ENCODE measurements at places on chromosomes 12 and 14.

DNA sequence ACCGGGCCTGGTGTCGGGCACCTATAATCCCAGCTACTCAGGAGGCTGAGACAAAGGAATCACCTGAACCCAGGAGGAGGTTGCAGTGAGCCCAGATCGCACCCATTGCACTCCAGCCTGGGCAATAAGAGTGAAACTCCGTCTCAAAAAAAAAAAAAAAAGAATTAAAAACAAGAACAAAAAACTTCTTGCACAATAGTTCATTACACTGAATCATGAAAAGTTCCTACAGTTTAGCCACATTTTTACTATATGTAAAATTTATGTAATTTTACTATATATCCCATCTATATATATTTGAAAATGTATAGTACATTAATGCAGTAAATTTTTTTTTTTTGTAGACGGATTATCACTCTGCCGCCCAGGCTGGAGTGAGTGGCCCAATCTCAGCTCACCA, 4.6 kb downstream of the ATP5F1B start:
- no peak for DNase-seq

DNA sequence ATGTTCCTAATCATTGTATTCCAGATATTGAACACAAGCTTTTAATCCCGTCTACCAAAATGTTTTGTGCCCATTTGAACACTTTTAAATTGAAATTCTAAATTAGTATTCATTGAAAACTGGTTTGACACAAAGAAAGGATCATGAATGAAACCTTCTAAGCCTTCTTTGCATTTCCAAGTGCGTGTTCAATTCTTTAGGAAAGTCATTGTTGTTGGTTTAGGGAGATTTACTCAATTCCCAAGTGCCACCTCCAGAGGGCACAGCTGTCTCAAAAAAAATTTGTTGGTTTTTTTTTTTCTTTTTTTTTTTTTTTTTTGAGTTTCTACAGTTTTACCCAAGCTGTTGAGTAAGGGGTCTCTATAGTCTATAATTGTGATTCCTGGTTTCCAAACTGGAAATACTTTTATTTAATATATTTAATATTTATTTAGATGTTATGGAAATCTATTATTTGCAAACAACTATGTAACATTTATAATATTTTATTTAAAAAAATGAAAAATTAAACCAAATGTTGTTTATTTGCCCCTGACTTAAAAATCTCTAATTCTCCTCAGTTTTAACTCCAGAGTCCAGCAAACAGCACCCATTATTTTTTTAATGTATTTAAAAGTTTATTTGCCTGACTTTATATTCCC, 79.9 kb downstream of the NEDD1 start:
- DNase-seq = no peak

DNA sequence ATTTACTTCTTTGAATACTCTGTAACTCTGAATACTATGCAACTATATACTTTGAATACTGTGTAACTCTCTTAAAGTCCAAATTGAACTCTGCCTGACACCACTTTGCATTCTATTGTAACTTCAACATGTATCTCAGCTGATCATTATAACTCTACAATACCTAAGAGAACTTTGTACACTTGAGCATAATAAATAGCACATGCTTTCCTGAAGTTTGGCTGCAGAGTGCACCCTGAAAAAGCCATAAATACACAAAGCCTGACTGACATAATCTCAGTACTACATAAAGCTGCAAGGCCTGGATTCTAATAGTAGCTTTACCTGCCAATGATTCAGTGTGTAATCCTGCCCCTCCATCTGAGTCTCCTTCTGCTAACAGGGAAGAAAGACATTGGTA, 21.3 kb upstream of the COX16 start:
- no peak for DNase-seq

DNA sequence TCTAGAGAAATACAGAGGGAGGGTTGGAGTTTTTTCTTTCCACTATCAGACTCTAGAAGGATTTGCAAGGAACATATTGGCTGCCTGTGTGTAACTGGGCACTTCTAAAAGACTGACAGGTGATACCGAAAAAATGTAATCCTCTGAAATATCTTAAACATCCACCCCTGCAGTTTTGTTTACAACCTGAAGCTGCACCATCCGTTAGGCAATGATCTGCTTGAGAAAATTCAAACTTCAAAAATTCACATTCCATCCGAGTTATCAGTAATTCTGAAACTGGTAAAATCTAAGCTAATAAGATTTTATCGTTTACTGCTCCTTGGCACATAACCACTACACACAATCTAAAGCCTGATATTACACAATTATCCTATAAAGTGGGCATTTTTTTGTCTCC, 528.6 kb downstream of the FUT8 start:
- no peak for DNase-seq

DNA sequence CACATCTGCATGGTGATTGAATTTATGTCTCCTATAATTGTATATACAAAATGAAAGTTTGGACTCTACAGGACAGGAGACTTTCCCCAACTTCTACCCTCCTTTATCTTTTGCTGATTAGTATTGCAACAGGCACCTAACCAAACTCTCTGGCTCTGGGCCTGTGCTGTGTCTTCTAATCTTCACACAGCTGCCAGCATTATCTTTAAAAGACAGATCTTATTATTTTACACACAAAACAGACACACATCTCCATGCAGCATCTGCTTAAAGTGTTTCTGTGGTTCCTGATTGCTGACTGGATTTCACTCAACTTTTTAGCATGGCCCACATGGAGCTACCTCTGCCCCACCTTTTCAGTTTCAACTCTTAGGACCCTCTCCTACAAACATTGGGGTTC, 154.9 kb upstream of the PELI2 start:
- DNase-seq = no peak

GRCh38 chr12:112980491-112981158, 2.3 kb downstream of the OAS2 start:
- no peak for DNase-seq

- no peak for DNase-seq
These were observed 387.8 kb downstream of the FLRT2 start for GRCh38 chr14:85917716-85918115.

- no peak for DNase-seq
These were observed 1.3 kb upstream of the TCP11L2 start for GRCh38 chr12:106301241-106301610.

GRCh38 chr12:1716215-1716862, 25.5 kb downstream of the ADIPOR2 start:
- no peak for DNase-seq

DNA sequence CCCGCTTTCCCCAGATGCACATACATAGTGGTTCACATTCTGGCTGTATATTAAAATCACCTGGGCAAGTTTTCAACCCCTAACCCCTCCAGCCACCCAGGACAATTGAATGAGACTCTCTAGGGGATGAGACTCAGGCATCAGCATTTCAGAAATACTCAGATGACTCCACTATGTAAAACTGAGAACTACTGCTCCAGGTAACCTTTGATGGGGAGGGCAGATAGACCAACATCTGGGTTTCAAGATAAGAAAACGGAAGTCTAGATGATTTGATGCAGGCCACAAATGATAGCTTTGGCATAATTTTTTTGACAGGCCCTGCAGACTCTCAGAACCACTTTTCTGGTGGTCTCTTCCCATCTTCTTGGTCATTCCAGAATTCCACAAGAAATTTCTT, 341.1 kb downstream of the EMP1 start:
- no peak for DNase-seq

GRCh38 chr12:115008929-115009328, 325.0 kb upstream of the TBX3 start:
- DNase-seq = no peak

- no peak for DNase-seq
These were observed 11.2 kb downstream of the LMO3 start for GRCh38 chr12:16594797-16595196.

DNA sequence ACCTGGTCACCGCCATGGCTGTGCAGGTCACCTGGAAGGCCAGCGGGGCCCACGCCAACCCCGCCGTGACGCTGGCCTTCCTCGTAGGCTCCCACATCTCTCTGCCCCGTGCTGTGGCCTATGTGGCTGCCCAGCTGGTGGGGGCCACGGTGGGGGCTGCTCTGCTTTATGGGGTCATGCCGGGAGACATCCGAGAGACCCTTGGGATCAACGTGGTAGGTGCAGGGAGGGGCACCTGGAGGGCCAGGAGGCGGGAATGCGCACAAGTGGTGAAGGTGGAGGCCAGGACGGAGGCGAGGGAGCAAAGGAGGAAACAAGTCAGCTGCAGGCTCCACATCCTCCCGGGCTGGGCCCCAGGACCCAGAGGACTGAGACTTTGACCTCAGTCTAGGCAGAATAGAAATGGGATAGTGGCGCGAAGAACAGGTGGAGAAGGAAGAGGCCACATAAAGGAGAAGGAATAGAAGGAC, 649 bp downstream of the AQP6 start:
- DNase-seq = no peak

DNA sequence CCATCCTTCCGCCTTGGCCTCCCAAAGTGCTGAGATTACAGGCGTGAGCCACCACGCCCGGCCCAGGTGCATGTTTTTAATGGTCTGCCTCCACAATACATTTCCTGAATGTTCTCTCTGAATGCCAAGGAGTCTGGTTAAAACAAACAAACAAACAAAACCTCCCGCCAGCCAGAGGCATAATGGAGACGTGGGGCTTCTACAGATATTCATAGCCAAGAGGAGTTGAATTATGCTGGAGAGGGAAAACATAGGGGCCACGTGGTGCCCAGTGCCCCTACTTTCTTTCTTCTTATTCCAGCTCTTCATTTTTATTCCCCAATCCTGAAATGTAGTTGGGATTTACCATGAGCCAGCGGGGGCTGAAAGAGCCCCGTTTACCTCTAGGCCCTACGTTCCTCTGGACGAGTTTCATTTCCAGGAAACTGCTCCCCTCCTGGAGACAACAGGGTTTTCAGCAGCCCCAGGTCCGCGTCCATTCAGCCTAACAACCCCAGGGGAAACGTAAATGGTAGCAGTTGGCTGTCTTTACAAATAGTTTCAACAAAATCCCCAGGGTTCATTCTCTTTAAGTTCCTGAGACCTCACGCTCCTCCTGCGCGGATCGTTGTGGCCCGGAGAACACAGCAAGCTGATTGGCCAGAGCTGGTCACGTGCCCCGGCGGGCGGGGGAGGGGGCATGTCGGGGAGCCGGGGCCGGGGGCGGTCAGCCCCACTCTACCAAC, 108.5 kb upstream of the ESRRB start:
- no peak for DNase-seq

DNA sequence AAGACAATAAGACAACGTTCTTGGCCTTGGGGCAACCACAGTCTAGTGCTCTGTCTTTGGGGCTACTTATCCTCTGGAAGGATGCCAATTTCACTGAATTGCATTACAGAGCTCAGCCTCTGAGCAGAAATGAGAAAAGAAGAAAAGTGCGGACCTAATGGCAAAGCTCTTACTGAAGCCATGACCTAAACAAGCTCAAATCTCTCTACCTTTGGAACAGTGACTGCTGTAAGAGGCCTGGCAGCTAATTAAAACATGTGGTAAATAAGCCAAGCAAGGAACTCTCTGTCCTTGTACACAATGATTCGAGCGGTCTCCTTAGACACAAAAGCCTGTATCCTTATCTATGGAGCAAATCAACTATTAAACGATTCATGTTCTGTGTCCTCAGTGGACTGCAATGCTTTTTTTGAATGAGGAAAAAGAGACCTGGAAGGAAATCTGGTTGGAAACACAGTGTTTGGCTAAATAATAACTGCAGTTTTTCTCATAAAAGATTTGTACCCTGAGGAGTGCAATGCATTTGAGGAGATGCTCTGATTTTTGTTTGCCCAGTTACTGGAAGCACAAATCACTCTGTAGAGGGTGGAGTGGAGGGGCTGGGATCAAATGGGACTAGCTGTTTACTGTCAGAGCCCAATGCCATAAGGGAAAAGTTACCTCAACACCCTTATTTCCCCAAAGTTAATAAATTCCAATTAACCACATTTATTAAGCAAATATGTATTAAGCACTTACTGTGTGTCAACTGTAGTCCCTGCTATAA, 113.9 kb downstream of the NDUFA12 start:
- no peak for DNase-seq

DNA sequence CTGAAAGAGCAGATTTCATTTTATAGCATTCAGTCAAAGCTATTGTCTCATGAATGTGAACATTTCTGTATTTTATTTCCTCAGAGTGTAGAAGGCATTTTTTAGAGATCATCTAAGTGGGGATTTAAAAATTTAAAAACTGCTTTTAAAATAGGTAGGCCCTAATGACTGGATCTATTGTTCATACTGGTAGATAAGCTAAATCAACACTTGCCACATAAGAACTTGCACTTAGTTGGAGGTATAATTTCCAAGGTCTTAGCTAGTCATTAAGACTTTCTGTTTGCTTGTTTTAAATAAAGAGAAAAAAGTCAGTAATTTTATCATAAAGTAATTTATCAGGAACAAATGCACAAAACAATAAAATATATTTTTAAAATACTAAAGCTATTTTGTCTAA, 75.2 kb upstream of the LMO3 start:
- DNase-seq = no peak

DNA sequence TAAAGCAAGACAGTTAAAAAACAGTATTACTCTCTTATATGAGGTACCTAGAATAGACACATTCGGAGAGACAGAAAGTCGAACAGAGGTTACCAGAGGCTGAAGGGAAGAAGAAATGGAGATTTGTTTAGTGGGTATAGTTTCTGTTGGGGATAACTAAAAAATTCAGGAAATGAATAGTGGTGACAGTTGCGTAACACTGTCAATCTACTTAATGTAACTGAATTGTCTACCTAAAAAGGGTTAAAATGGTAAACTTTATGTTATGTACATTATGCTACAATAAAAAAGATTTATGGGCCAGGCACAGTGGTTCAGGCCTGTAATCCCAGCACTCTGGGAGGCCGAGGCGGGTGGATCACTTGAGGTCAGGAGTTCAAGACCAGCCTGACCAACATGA, 30.6 kb upstream of the SLC6A13 start:
- DNase-seq = no peak

- no peak for DNase-seq
These were observed 3.1 kb upstream of the MDM2 start for GRCh38 chr12:68804657-68805591.

GRCh38 chr12:50043854-50044253, 13.5 kb upstream of the ASIC1 start:
- DNase-seq = no peak

- DNase-seq = no peak
These were observed 20.3 kb downstream of the DHX37 start for GRCh38 chr12:124968656-124969055.

GRCh38 chr12:107115119-107115518, 21.8 kb upstream of the CRY1 start:
- no peak for DNase-seq

DNA sequence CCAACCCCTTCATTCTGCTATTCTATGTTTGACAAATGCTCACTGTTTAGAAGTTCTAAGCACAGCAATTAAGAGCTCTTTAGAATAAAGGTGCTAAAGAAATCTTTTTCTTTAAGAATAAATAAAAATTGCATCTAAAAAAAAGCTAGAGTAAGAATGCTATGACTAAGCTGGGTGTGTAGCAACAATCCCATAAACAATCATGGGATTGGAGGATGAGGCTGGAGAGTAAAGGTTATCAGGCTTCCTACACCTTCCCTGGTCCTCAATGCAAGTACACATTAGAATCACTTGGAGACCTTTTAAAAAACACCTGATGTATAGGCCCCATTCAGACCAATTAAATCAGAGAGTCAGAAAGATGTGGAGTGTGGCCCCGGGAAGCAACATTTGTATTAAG, 88.3 kb downstream of the CIT start:
- DNase-seq = no peak

- no peak for DNase-seq
These were observed 99.1 kb downstream of the CAPZA3 start for GRCh38 chr12:18837025-18837424.

GRCh38 chr12:50065726-50066310, 8.4 kb downstream of the ASIC1 start:
- no peak for DNase-seq

- no peak for DNase-seq
These were observed 70.8 kb downstream of the WNK1 start for GRCh38 chr12:823028-823698.
